ENCODE measurements at places on chromosomes 3 and 15.

GRCh38 chr15:81221449-81221848 is 24.8 kb downstream of the IL16 start:
- DNase-seq: no peak

- peak; percentile 38 for DNase-seq
These were observed 37.8 kb downstream of the ZNF445 start for GRCh38 chr3:44439499-44440295.

GRCh38 chr3:11137627-11137959 is 16.7 kb upstream of the HRH1 start:
- DNase-seq: no peak

- DNase-seq: no peak
These were observed 144.8 kb downstream of the NSMCE3 start for GRCh38 chr15:29124581-29125381.

GRCh38 chr3:191628571-191628970 is 167.6 kb downstream of the PYDC2 start:
- no peak for DNase-seq

DNA sequence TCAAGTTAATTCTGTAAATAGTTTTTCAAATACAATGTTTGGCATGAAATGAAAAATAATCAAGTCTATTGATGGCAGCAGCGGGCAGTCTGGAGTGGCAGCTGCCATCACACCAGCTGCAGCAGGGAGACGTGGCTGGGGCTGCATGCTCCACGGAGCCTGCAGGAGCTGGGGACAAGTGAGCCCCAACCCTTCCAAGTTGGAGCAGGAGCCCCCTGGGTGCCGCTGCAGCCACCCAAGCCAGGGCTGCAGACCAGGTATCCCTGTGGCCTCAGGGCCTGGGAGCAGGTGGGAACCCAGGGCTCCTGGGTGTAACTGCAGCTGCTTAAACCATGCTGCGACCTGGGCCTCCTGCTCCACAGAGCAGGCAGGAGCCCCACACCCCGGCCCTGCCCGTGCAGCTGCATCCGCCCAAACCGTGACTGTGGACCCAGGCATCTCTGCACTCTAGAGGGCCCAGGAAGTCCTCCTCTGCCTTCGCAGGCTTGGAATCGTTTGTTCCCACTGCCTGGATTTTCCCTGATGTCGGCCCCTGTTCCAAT is 257.4 kb downstream of the PLOD2 start:
- no peak for DNase-seq

GRCh38 chr3:50534681-50535330 is 31.4 kb upstream of the CACNA2D2 start:
- DNase-seq: no peak

- DNase-seq: no peak
These were observed 32.4 kb downstream of the CMTM7 start for GRCh38 chr3:32423956-32424557.

- DNase-seq: no peak
These were observed 102.8 kb upstream of the NMNAT3 start for GRCh38 chr3:139780593-139780992.

GRCh38 chr3:106176734-106177133 is 307.9 kb upstream of the CBLB start:
- peak; percentile 58 for DNase-seq

GRCh38 chr3:194168994-194169393 is 33.0 kb downstream of the HES1 start:
- no peak for DNase-seq

GRCh38 chr3:143652118-143652517 is 196.2 kb downstream of the SLC9A9 start:
- no peak for DNase-seq

- DNase-seq: no peak
These were observed 856.4 kb upstream of the ALCAM start for GRCh38 chr3:104510131-104510849.

DNA sequence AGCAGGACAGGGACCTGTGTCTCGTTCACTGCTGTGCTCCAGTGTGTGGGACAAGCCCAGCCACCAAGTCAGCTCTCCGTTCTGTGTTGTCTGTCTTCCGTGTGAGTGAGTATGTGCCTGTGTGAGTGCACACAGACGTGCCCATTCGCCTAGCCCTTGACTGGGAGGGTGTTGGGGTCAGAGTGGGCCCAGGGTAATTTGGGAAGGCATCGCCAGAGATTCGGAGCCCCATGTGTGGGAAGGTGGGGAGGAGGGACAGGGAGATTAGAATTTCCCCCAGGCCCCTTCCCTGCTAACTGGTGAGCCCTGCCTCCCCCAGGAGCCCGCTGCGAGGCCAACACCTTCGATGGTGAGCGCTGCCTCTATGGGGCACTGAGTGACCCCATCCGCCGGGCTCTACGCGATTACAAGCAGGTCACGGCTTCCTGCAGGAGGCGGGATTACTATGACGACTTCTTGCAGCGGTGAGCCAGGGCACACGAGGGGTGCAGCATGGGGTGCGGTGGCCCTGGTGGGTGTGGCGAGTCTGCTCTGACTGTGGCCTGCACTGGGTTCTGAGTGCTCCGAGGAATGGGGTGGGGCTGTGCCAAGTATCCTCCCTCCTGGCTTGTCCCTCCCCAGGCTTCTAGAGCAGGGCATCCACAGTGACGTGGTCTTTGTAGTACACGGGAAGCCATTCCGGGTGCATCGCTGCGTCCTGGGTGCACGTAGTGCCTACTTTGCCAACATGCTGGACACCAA is 3.1 kb downstream of the ABTB1 start:
- no peak for DNase-seq

DNA sequence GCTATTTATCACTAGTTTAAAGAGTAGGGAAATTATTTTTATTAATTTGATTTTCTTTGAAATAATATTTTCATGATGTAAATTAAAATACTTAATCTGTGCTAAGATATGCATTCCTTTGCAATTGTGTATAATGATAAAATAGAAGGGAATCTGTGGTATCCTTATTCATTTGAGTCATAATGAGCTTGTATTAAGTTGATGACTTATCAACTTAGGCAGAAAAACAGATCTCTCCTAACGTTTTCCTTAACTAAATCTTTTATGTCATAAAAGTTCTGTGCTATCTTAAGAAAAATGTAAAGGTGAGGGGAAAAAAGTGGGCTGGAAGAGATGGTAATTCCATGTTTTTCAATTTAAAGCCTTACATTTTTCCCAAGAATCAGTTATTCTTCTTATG is 1.9 kb downstream of the FGF7 start:
- DNase-seq: no peak

GRCh38 chr15:69576035-69576526 is 123.5 kb downstream of the RPLP1 start:
- DNase-seq: peak; percentile 55

- DNase-seq: peak; percentile 19
These were observed 27.3 kb upstream of the DMXL2 start for GRCh38 chr15:51649659-51650521.

DNA sequence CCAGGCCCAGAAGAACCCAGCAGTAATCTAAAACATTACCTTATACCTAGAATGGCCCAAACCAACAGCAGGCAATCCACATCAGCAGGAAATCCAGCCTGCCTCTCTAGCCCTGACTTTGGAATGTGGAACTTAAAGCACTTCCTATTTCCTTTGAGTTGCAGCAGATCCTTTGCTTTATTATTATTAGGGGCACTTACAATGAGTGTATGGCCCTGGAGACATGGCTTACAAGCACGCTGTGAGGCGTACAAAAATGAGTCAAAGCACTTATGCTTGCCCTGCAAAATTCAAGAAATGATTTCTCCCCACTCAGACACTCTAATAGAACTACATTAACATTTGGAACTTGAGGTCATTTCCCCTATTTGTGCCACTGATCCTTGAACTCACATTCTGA is 9.5 kb upstream of the KNSTRN start:
- DNase-seq: no peak

- no peak for DNase-seq
These were observed 130.0 kb downstream of the DMXL2 start for GRCh38 chr15:51492528-51492927.

GRCh38 chr15:46856839-46857502 is 860.3 kb upstream of the SEMA6D start:
- DNase-seq: no peak

DNA sequence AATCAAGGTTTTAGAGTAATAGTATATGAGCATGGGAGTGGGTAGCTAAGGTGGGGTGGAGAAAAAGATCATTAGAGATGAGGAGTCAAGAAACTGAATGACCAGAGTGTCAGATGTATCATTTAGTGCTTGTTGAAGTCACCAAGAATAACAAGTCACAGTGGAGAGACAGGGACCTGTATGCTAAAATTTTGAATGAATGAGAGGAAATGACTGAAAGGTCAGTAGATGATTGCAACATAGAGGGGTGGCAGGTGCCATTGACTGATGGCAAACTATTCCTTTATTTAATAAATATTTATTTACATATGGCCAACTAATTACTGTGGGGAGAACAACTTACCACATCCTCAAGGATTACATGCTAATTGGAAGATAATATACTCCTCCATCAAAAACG is 75.0 kb upstream of the ANKRD28 start:
- DNase-seq: no peak

DNA sequence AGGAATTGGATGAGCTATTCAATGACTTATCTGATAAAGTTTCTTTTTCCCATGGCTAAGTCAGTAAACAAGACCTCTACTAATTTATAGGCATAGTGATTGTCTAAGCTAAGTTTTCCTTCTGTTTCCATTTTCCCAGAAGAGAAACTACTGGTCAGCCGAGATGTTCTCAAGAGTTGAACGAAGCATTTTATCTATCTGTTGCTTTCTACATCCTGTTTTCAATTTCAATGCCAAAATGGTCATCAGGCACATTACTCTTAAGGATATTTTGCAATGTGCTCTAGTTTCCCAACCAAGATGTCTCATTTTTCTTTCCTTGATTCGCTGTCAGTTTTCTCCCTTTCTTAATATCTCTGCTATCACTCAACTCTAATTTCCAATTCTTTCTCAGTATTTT is 228.7 kb downstream of the MBNL1 start:
- DNase-seq: no peak

- DNase-seq: no peak
These were observed 17.7 kb downstream of the TOPAZ1 start for GRCh38 chr3:44259404-44259803.

DNA sequence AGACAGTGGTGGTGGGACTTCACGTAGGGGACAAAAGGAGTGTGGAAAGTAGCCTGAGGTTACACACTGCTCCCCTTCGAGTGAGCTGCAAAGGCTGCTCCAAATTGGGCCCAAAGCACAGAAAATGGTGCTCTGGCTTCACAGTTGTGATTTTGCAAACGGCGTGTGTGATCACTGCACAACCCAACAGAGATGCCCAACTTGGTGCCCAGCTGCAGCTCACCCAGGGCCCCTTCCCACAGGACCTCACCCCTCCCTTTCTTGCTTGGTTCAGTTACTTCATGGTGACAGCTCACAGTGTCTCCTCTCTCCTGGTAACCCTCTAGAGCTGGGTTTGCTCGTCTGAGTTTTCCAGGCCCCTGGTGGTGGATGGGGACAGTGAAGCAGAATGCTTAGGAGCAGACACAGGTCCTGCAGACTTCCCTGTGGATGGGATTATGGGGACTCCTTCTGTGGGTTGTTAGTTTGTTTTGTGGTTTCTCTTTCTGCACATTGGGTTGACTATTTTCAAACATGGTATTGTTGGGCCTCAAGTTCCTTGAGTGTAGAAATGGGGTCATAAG is 98.3 kb downstream of the TOP2B start:
- DNase-seq: no peak

GRCh38 chr3:159448902-159449301 is 539.7 kb upstream of the IL12A start:
- DNase-seq: no peak

- no peak for DNase-seq
These were observed 106.3 kb upstream of the PRICKLE2 start for GRCh38 chr3:64331605-64332004.

- no peak for DNase-seq
These were observed 46.8 kb upstream of the NSMCE3 start for GRCh38 chr15:29316422-29316821.

- no peak for DNase-seq
These were observed 128.9 kb downstream of the LPP start for GRCh38 chr3:188282871-188283270.

DNA sequence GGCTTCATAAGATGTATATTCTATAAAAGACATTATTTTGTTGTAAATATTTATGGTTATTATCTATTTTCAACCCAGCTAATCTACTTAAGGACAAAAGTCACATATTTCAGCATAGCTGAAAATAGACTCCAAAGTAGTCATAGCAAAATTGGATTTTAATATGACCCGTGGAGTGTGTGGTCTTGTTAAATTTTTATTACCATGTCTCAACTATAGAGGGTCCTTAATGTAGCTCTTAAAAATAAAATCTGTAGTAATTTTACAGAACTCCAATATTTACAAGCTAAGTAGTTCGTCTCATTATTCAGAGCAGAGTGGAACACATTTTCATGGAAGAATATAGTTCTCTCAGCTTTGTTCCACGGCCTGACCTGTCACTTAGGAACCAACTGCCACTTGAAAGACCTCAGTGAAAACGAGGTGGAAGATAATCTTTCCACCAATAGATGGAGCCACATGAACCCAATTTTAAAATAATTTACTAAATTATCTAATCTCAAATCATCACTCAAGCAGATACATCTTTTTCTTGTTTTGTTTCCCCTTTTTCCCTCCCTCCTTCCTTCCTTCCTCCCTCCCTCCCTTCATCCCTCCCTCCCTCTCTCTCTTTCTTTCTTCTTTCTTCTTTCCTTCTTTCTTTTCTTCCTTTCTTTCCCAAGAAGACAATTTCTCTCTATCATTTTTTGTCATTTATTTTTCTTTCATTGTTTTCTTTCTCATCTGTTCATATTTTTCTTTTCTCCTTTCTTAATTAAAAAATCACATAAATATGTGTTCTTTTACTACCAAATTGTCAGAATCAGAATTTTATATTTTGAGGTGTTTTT is 97.2 kb downstream of the CLDN1 start:
- no peak for DNase-seq

- DNase-seq: no peak
These were observed 156.7 kb downstream of the TJP1 start for GRCh38 chr15:29665444-29666003.

DNA sequence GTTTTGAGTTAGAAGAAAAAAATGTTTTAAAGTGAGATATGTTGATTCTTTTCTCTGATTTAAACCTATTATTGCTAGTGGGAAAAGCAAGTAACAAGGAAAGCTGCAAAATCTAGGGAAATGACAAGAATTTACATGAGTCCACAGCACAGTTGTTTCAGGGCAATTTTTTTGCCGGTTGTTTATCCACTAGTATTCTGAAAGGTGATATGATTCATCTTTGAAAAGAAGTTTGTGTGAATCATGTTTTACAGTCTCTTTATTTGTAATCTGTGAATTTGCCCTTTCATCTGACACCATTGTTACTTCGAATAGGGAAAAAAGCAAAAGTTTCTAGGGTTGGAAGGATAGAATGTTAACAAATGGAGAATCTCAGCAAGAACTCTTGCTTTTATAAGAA is 894.7 kb downstream of the OTOL1 start:
- no peak for DNase-seq

Measured in activated T-cell treated with anti-CD3 and anti-CD28 coated beads for 4 hours (primary cell).